ENCODE measurements at places on chromosomes 3 and 15. TPM values are rescaled to one million over a fixed set of nuclear protein-coding genes. Genes with fewer than 3 reads are reported as not detected.

GRCh38 chr3:197270558-197271317, 27.7 kb downstream of the DLG1 start:
- no peak for DNase-seq

DNA sequence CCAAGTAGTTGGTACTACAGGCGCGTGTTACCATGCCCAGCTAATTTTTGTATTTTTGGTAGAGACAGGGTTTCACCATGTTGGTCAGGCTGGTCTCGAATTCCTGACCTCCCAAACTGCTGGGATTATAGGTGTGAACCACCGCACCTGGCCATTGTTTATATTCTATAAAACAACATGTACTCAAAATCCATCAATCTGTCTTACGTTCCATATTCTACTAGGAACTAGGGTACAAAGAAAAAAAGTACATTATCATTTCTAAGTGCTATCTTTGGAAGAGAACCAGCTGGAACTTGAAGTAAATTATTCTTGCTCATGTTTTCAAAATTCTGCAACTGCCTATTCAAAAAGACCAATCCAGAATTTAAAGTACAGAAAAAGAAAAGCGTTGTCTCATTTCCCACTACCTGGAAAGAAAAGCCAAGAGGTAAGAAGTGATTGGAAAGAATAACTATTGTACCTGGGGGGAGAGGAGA, 15.2 kb downstream of the SPPL2A start:
- no peak for DNase-seq

- no peak for DNase-seq
These were observed 36.9 kb upstream of the MYZAP start for GRCh38 chr15:57554812-57555179.

- DNase-seq, result no peak
These were observed 49.6 kb downstream of the CHD2 start for GRCh38 chr15:92949604-92950249.

GRCh38 chr3:114770874-114771273, 376.2 kb downstream of the ZBTB20 start:
- no peak for DNase-seq

GRCh38 chr3:51718547-51719409, 11.9 kb downstream of the GRM2 start:
- peak; percentile 94 for DNase-seq

SPTBN5 gene
- total RNA-seq, result 0.32 TPM

AHSG gene
- not detected for total RNA-seq

Data from glutamatergic neuron (in vitro differentiated cells).